Bronchus fibroblast of lung (primary cell): ENCODE measurements at places on chromosomes 3 and 15. TPM values are rescaled to one million over a fixed set of nuclear protein-coding genes. Genes with fewer than 3 reads are reported as not detected.

CGNL1 gene
- under 0.01 and 0.15 TPM in 2 replicates for total RNA-seq

DPPA4 gene
- total RNA-seq = 0.67 and 1.2 TPM in 2 replicates

GUCA1C gene
- not detected in 2 replicates for total RNA-seq

GATA2 gene
- 2.8 and 3.7 TPM in 2 replicates for total RNA-seq

NPTN gene
- total RNA-seq = 70.4 and 79.2 TPM in 2 replicates

KLHL24 gene
- 16.1 and 20.1 TPM in 2 replicates for total RNA-seq

PDE12 gene
- 15.1 and 16.5 TPM in 2 replicates for total RNA-seq

CD200 gene
- 3.0 and 5.0 TPM in 2 replicates for total RNA-seq

CHRNA5 gene
- total RNA-seq = 1.0 and 4.3 TPM in 2 replicates

CRYBG3 gene
- total RNA-seq = 4.9 and 6.4 TPM in 2 replicates

CHRM5 gene
- total RNA-seq = not detected in 2 replicates

CFAP92 gene
- not detected in 2 replicates for total RNA-seq

BFSP2 gene
- not detected in 2 replicates for total RNA-seq

PEX5L gene
- not detected in 2 replicates for total RNA-seq

HIGD2B gene
- total RNA-seq = not detected in 2 replicates

SEMA5B gene
- total RNA-seq = not detected in 2 replicates

WDR93 gene
- total RNA-seq = 0.15 TPM in 1 of 2 replicates, not detected in the other

ACP3 gene
- 3.1 and 4.7 TPM in 2 replicates for total RNA-seq

C3orf85 gene
- not detected in 2 replicates for total RNA-seq

EPHB1 gene
- total RNA-seq = 1.0 and 1.5 TPM in 2 replicates

PLA2G4E gene
- total RNA-seq = not detected in 2 replicates

TP63 gene
- not detected in 2 replicates for total RNA-seq

NAA80 gene
- 21.7 and 23.7 TPM in 2 replicates for total RNA-seq

HDC gene
- not detected in 2 replicates for total RNA-seq

MYRIP gene
- not detected in 2 replicates for total RNA-seq

ISL2 gene
- total RNA-seq = 1.6 and 2.4 TPM in 2 replicates

SLC25A36 gene
- total RNA-seq = 20.5 and 34.3 TPM in 2 replicates
